ENCODE measurements at places on chromosomes 6 and 20.

GRCh38 chr20:58054780-58055373 lies 173.6 kb downstream of the ANKRD60 start:
- DNase-seq: peak; percentile 45

GRCh38 chr6:150201285-150201684 lies 58.4 kb downstream of the PPP1R14C start:
- DNase-seq: no peak

GRCh38 chr20:18712131-18712530 lies 101.5 kb upstream of the SCP2D1 start:
- DNase-seq: no peak

- DNase-seq: no peak
Observed at GRCh38 chr20:10329387-10330005, 104.5 kb downstream of the MKKS start.

- DNase-seq: no peak
Observed at GRCh38 chr6:13299918-13300317, 28.4 kb downstream of the TBC1D7 start.

- DNase-seq: no peak
Observed at GRCh38 chr6:37168163-37168758, 1.7 kb upstream of the PIM1 start.

DNA sequence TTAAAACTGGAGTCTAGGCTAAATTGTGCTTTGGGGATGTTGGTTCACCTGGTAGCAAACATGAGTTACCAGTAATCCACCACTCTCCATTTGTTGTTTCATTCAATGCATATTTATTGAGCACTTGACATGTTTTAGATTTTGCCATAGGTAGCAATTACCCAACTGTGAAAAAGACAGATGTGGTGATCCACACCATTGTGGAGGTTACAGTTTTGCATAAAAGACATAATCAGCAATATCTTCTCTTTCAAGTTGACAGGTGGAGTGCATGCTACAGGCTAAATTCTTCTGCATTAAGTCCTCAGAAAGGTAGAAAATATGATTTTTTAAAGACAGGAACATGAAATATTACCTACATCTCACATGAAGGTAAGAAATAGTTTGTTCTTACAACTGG lies 143.0 kb upstream of the TSHZ2 start:
- no peak for DNase-seq

- no peak for DNase-seq
Observed at GRCh38 chr6:32995448-32995847, 13.9 kb downstream of the HLA-DOA start.

DNA sequence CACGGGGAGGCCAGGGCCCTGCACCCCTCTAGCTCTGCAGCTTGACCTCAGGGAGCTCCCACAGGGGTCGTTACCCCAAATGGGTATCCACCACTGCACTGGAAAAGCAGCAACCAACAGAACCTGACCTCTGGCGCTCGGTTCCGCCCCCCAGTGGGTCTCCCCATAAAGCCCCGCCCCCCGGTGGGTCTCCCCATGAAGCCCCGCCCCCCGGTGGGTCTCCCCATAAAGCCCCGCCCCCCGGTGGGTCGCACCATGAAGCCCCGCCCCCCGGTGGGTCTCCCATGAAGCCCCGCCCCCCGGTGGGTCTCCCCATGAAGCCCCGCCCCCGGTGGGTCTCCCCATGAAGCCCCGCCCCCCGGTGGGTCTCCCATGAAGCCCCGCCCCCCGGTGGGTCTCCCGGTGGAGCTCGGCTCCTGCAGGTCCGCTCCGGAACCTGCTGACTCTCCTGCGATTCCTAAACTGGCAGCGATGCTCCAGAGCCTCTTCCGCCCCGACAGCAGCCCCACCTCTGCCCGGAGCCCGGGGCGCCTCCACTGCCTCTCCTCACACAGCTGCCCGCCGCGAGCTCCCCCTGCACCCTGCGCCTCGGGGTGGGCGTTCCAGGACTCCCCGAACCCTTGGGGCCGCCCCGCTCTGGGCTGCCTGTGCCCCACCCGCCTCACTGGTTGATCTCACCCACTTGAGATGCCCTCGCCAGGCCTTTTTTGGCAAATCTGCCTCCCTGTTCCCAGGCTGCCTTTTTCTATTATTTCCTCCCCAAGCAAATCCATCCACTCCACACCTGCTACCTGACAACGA lies 12.1 kb downstream of the SLC2A4RG start:
- no peak for DNase-seq

DNA sequence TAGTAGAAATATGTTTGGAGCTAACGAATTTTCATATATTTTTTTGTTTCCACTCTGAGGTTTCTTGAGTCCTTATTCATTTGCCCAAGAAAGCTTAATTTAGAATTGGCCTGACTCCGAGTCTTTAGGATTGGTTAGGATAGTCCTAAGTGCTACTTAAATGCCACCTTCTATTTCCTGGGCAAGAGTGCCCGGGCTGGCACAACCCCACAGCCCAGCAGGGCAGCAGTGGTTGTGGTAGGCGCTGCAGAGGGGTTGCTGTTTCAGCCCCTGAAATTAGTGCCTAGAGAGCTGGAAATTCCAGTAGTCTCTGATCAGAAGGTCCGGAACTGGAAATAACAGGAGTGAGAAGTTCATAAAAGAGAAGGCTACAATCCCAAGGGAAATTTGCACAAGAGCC lies 139.4 kb upstream of the TENT5A start:
- no peak for DNase-seq

GRCh38 chr6:109373762-109374161 lies 8.5 kb downstream of the CD164 start:
- DNase-seq: no peak

DNA sequence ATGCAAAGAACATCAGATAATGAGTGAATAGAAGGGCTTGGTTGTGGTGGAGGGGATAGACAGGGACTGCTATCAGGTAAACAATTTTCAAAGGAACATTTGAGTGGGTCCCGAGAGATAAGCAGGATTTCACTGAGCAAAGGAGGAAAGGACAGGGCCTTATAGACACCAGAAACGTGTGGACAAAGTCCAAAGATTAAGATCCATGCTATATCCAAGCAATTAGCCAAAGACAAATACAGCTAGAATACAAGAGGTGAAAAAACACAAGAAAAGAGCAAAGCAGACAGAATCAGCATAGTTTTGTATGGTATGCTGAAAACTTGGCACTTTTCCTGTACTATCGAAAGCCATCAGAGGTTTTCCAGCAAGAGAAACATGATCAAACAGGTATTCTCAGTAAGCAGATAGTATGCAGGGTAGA lies 59.8 kb downstream of the CDK19 start:
- no peak for DNase-seq

DNA sequence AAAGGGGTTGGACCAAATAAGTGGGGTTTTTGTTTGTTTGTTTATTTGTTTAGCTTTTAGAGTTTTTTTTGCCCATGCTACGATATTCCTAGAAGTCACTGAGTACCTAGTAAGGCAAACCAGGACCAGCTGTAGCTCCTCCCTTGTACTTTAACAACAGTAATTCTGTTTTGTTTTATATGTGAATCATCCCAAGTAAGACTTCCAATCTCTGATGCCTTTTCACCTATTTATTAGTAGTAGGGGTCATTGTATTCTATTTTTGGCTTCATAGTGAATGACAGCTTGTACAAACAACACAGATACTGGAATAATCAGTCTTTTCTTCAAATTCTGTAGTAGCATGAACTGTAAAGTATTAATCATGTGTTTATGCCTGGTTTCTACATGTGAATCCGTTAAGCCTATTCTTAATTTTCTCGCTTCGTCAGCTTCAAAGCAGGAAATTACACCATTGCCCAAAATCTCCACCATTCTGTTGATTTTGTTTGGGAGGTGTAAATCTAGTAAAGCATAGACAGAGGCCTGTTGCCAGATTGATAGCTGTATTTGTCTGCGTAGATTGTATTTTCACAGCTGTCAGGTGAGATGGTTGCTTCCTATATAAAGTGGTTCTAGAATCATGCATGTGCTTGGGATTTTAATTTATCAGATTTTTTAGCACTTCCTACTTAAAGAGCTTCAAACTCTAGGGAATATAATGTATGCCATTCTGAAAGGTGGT lies 151.5 kb upstream of the FLRT3 start:
- no peak for DNase-seq

DNA sequence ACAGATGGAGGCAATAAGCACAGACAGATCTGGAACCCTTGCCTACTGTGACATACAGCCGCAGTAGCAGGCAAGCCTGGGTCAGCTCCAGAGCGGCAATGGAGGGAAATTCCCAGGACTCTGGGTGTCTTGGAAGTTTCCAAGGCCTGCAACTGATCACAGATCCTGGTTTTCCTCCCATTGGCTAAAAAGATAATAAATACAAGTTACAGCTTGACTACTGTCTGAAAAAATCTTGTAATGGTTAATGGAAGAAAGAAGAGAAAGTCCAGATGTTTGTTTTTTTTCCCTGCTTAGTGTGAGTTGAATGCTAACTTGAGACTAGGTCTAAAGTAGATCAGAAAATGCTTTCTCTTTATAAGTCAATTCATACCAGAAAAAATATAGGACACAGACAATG lies 307.6 kb downstream of the ALDH8A1 start:
- DNase-seq: peak; percentile 59

- no peak for DNase-seq
Observed at GRCh38 chr6:27049863-27050781, 197.4 kb upstream of the PRSS16 start.
